OCI-M1 (cell line): ENCODE measurements at places on chromosomes 6 and 20.

DNA sequence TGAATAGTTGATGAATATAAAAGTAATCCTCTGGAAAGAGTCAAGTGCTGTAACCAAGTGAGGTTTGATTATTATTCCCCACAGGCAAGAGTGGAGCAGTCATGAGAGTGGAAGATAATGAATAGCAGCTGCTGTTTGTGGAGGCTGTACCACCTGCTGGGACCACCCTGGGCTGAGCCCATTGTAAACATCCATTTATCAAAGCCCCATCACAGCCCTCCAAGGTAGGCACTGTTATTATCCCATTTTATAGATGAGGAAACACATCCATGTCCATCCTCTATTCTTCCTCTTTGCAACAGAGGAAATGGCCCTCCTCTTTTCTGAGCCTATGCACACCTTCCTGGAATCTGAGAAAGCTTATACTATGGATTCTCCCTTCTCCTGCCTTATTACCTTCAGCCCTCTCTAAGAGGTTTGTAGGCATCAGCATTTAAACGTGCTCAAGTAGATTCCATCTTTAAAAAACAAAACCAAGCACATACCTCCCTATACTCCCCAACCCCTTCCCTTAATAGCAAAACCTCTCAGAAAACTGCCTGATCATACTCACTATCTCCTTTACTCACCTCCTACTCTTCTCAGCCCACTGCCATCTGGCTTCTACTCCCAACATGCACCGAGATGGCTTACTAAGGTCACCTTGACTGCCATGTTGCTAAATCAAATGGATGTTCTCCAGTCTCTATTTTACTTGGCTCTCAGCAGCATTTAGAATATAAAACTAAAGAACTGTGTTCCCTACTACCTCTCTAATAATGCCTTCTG, 37.1 kb downstream of the CDH22 start:
- DNase-seq: no peak

DNA sequence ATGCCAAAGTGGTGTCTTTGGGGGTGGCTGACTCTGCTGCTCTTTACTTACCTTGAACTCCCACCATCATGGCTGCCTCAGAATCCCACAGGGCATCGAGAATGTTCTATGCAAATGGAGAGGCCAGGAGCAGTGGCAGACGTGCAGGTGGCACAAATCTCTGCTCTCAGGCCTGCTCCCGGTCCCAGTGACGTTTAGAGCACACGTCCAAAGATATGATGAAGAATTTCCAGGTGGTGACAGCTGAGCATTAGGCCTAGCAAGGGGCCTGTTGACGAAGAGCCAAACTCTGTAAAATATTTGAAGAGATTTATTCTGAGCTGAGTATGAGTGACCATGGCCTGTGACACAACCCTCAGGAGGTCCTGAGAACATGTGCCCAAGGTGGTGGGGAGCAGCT, 19.0 kb upstream of the UNC93A start:
- no peak for DNase-seq

- DNase-seq: no peak
These were observed 166.2 kb upstream of the SPACA1 start for GRCh38 chr6:87881342-87881895.

- no peak for DNase-seq
These were observed 10.2 kb upstream of the CPNE1 start for GRCh38 chr20:35674921-35675320.

DNA sequence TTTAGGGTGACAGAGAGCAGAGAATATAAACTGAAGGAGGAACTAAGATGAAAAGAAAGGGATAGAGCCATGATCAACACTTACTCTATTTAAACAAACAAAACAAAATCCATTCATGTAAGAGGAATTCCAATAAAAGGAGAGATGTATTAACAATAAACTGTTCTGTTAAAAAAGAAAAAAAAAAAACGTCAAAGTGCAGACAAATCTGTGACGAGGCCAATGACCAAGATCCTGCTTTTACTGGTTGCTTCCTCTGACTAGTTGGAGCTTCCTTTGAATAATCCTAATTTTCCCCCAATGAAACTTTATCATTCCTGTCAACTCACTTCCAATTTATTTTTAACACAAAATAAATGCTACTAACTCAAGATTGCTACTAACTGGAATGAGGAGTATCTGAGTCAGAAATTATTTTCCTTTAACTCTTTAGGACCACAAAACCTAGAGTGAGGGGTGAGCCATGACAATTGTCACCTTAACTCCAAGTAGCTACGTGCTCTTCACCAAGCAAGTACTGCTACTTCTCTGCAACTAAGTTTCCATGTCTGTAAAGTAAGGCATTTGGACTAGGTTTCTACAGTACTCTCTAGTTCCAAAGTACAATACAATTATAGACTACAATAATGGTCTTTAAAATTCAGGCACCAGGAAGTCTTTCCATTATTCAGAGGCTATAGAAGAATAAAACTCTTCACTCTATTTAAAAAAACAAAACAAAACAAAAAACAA, 152.0 kb downstream of the PTPRK start:
- DNase-seq: no peak
